ENCODE measurements at places on chromosomes 1 and 21.

DNA sequence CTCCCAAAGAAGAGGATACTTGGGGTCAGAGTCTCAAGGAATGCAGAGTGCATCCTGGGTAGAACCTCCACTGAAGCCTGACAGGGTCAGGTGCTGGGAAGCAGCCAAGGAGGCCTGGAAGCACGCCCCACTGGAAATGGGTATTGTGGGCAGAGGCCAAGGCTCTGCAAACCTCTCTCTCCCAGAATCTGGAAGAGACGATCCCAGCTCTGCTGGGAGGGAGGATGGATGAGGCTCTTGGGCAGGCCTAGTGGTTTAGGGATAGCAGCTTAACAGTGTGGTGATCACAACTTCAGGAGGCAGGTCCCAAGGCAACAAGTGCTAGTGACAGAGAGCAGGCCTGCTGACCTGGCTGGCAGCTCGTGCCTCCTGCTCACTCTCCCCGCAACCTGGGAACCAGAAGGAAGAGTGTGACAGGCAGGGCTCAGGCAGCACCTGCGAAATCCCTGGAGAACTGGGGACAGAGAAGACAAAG is 641.0 kb downstream of the PLPP3 start:
- DNase-seq: no peak

DNA sequence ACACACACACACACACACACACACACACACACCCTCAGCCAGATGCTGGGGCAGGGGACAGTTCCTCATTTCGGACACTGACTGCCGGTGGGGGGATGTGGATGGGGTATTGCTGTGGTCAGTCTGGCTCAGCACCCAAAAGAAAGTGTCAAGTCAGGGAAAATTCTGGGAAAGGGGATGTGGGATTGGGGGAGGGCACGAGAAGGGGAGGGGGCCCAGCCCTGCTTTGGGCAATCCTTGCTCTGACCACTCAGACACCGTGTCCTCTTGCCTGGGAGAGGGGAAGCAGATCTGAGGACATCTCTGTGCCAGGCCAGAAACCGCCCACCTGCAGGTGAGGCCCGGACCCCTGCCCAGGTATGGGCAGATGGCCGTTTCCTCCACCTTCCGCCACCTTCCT is at the start of gene C1QC:
TSS of gene C1QC (plus strand) at position 253 of the 400 bp plus-strand sequence. CDS start 391 bp downstream, outside the sequence.
- no peak for DNase-seq

DNA sequence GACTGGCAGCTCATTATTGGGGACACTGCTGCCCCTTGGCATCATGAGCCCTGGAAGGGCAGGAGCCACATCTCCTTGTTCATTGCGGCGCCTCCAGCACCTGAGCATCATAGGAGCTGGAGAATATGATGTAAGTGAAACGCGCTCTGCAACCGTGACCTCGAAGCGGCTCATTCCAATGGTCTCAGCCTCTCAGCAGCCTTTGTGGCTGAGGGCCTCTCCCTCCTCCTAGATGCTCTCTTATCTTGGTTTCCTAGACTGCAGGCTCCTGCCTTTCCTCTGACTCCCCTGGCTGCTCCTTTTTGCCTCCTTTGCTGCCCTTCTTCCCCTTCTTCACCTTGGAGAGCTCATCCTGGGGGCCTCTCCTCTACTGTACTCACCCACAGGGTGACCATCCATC is 83.6 kb upstream of the CASZ1 start:
- DNase-seq: no peak

DNA sequence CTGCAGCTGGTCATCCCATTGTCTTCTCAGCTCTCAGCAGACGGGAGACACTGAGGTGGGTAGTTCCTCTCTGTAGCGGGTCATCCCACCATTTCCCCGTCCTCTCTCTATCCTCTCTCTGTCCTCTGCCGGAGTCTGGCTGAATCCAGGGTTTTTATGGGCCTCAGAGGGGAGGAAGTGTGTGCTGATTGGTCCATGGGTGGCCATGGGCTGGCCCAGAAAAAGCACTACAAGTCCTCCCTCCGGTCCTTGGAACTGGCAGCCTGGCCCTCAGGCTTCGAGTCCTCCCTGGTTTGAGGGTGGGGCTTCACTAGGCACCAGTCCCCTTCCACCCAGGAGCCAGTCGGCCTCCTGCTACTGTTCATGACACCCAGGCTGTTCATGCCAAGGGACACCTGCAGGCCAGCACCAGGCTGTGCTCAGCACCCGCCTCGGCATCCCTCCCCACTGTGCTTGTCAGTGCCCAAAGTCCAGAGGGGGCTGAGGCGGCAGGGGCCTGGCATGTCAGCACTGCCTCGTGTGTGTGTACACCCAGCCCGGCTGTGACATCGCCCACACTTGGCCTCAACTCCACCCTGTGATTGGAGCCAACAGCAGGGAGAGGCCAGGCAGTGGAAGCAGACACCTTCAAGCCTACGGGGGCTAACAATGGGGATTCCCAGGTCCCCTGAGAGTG is 23.0 kb upstream of the LRRC8C start:
- peak; percentile 8 for DNase-seq

GRCh38 chr1:211752951-211753486 is 77.5 kb downstream of the LPGAT1 start:
- DNase-seq: no peak
